Urothelium cell line (cell line): ENCODE measurements at places on chromosomes 6 and 20.

DNA sequence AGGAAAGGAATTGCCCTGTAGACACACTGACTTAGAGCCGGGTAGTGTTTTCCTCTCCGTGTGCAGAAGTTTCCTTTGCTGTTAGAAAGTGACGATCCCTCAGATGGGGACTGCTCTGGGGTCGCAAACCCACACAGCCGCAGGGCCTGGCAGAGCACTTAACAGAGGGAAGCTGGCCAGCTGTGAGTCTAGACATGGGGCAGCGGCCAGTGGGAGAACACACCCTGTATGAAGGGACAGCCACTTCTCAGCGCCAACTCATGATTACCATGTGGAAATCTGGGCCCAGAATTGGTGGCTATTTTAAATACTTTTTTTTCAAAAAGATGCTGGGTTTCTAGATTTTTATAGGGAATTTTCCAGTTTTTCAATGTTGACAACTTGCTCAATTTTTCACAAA, 39.4 kb downstream of the SLC9A8 start:
- DNase-seq, result no peak

DNA sequence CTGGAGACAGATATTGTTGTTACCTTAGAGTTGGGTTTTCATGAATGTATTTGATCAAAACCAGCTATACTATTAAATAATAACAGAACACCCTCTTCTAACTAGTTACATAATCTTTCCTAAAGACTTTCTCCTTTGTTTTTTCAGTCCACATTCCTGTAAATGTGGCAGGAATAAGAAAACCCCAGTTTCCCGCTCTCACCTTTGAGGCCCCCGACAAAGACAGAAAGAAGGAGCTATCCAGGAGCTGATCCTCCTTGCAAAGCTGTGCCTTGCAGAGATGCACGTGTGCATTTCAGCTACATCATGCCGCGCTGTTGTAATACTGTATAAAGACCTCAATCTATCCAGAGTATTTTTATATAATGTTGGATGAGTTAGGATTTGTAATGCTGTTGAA, 102.7 kb downstream of the SLC22A3 start:
- DNase-seq, result no peak

DNA sequence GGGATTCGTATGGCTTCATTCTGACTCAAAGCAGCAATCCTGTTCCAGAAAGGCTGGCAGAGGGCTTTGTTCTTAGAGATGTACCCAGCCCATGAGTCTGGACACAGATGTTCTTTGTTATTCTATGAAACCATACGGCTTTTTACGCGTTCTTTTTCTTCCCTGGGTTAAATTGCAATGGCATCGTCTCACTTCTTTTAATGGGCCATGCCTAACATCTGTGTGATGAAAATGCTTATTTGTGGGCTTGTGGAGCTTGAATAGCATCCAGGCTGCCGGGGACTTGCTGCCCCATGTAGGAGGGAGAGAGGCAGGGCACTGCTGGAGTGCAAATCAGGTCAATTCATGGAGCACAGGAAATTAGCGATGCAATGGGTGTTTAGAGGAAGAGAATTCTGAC, 19.4 kb downstream of the FAM50B start:
- DNase-seq, result no peak

GRCh38 chr6:167758309-167759023, 68.2 kb upstream of the AFDN start:
- DNase-seq, result no peak

- peak; percentile 41 for DNase-seq
Measured at GRCh38 chr6:26022132-26022472, 59.5 kb downstream of the TRIM38 start.

DNA sequence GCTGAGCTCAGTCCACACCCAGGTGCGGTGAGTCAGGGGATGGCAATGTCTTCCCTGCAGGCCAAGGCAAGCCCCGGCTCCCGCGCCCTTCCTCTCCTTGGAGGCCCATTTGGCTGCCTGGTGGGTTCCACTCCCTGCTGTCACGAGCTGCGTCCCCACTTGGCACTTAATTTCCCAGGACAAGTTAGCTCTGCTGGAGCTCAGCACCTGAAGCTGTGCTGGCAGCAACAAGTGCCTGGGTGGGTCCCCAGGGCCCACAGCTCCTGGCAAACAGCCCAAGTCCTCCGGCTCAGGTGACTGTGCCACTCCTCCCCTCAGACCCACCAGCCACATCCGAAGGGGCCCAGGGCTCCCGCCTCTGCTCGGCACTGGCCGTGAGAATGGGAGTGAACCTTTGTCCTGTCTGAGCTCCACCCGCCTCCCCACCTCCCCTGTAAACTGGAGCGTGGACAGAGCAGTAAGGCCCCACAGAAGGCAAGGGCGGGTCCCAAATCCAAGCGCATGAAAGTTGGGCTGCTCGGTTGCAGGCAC, 16.9 kb downstream of the LAMA5 start:
- DNase-seq, result peak; percentile 90

DNA sequence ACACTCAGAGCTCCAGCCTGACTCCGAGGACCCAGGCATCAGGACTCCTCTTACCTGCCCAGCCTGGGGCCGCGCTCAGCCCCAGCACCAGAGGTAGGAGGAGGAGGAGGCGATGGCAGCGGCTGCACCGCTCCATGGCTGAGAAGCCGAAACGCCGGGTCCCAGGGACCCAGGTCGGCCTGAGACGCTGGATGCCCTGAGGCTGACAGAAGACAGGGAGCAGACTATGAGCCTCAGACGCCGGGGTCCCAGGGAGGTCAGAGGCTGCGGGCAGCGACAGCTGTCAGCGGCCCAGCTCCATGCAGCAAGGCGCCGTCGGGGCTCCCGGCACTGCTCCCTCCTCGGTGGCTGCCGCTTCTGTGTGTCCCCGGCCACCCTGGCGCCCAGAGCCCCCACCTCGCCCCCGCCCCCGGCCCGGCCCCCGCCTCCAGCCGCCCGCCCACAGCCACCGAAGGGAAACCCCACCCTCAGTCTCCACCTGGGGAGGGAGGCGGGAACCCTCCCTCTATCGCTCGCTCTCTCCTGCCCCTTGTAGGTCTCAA, at the start of gene COL11A2:
Gene COL11A2, minus strand, starts transcription at position 363 of the 542 bp plus-strand sequence. Its CDS starts 227 bp downstream, at position 136.
- no peak for DNase-seq

GRCh38 chr6:4790158-4790899, 14.1 kb downstream of the CDYL start:
- DNase-seq, result no peak

DNA sequence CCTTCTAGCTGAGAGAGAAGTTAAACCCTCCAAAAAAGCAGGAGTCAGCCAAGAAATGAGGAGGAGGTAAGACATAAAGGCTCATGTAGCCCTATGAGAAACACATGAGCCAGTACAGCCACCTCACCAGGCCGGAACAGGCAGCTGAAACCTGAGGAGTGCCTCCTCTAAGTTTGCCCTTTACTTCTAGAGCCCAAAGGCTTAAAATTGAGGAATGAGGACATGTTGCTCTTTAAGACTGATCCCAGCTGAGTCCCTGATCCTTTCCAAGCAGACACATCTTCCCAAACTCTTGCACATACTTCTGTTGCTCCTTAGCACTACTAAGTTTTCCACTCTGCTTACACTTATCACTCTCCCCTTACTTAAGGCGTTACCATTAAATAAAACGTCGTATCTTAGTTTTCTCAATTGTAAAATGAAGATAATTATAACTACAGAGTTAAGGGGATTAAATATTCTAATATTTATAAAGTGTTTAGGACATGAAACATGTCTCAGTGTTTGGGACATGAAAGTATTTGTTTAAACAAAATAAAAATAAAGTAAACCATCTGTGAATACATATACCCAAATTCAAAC, 124.0 kb downstream of the OGFRL1 start:
- no peak for DNase-seq

DNA sequence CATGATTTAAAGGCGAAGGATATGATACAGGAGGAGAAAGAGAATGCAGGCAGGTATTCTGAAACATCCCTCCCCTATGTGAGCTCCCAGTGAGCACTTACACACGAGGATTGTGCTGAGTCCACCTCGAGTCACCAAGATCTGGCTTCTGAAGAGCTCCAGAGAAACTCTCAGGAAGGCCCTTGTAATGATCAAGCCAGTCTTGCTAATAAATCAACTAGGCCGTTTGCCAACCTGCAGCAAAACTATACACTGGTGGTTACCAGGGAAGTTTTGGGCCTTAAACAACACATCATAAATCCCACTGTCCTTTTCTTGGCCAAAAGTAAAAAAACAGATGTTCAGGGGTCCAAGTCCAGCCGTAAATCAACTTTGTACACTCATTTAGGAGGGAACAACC, 79.2 kb downstream of the STXBP5 start:
- no peak for DNase-seq

- no peak for DNase-seq
Measured at GRCh38 chr6:13847326-13848050, 33.1 kb upstream of the MCUR1 start.

GRCh38 chr6:134422426-134423231, 104.7 kb upstream of the SGK1 start:
- DNase-seq, result peak; percentile 82

DNA sequence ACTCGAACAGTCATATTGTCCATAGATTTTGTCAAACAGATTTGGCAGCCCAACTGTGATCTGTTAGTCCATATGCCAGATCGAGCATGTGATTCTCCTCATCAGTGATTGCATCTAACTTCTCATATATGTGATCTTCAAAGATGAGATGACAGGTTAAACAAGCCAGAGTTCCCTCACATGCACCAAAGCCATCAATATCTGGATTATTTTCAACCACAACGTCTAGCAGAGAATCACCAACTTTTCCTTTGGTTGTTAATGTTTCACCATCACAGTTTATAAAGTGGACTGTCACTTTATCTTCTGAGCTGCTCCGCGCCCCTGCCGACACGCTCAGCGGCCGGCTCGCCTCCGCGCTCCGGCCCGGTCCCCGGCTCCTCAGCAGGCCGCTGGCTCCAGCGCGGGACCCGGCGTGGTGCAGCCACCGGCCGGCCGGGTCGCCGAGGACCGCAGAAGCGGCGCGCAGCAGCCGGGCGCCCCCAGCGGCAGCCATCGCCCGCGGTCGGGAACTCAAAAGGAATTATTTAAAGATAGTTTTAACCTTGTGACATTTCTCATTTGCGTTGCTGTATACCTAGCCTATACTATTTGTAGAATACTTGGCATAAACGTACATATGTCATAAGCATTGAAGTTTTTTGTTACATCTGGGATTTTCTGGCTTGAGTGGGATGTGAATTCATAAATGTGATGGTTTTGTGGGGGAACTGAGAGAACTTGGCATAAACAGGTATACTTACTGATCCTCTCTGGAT, 40.1 kb upstream of the DYNLRB1 start:
- DNase-seq, result no peak

- DNase-seq, result no peak
Measured at GRCh38 chr6:12516070-12516469, 200.5 kb upstream of the PHACTR1 start.

- DNase-seq, result no peak
Measured at GRCh38 chr20:58603721-58604120, 47.4 kb upstream of the STX16 start.

GRCh38 chr20:8242827-8243724, 111.0 kb downstream of the PLCB1 start:
- DNase-seq, result no peak

DNA sequence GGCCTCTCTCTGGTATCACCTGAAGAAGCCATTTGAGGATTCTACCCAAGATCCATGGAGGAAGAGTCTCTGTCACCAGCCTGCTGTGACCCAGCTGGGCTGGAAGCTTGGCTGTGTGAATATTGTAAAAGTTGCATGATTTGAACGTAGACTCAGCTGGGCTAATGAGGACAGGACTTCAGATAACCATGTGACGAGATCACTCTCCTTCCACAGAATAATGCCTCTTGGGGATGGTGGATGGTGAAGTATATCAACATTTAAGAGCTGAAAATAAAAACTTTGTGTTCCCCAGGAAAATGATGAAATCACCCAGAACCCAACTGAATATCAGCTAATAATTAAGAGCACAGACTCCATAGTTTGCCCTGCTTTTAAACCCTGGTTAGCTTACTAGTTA, 427.9 kb downstream of the CD83 start:
- no peak for DNase-seq

GRCh38 chr6:142030115-142030619, 102.6 kb upstream of the GJE1 start:
- peak; percentile 36 for DNase-seq

DNA sequence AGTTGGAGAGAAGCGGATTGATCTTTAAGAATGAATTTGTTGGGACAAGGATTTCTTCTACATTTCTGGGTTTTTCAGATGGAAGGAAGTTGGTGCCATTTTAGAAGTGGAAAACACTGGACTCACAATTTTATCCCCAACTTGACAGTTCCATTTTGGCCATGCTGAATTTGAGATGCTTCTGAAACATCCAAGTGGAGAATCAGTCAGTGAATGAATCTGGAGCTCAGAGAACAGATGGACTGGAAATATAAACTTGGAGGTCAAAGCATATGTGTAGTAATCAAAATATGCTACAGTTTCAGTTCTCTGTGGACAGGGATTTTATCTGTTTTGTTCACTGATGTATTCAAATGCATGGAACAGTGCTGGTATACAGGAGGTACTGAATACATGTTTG, 89.9 kb downstream of the KCNQ5 start:
- DNase-seq, result no peak

- peak; percentile 94 for DNase-seq
Measured at GRCh38 chr6:28141500-28142329, at the start of gene ZKSCAN8. ZKSCAN8 (plus strand) TSS chr6:28141883; CDS start chr6:28148408, 6,525 bp downstream.

DNA sequence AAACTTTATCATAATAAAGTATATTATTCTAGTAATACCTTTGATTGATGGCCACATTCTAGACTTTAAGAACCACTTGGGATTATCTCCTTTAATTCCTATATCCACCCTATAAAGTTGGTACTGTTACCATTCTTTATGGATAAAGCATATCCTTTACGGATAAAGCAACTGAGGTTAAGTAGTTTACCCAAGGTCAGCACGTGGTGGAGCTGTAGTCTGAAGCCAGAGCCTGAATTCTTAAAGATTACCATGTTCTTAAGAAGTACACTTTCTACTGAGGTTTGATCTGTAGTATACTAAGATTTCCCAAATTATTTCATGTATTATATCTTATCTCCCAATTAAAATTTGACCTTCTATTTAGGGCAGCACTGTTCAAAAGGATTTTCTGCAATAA, 3.0 kb upstream of the NCOA7 start:
- no peak for DNase-seq

GRCh38 chr6:35735452-35735851, 1.4 kb upstream of the ARMC12 start:
- DNase-seq, result no peak

- DNase-seq, result no peak
Measured at GRCh38 chr6:40715570-40716403, 128.6 kb upstream of the LRFN2 start.

- peak; percentile 76 for DNase-seq
Measured at GRCh38 chr6:1396952-1397868, 7.8 kb downstream of the FOXF2 start.

GRCh38 chr6:4582506-4583417, 193.4 kb upstream of the CDYL start:
- no peak for DNase-seq

DNA sequence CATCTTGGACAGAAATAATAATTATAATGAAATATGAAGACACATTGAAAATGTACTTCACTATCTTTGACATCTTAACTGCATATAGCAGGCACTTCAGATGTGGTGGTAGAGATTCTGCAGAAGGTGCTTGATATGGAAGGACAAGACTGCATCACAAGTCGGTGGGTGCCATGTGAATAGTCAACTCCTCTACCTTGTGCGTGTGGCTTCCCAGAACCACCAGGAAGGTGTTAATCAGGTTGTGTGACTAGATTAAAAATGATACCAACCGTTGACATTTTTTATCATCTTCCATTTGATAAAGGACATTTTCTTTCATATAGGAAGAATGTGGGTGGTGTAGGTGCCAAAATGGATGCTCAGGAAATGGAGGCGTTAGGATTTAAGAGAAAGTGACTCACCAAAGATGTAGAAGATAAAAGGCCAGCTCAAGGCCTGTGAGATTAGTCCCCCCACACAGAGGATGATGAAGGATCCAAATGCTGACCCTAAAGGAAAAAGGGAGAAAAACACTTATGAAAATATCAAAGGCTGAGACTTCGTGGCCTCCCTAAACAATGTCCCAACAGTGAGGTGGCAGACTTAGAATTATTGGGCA, 12.3 kb downstream of the SLC17A2 start:
- DNase-seq, result no peak
